Activated CD4-positive, alpha-beta T cell treated with anti-CD3 and anti-CD28 coated beads for 36 hours (primary cell): ENCODE measurements at places on chromosomes 1 and 21. TPM values are rescaled to one million over a fixed set of nuclear protein-coding genes. Genes with fewer than 3 reads are reported as not detected.

- peak; percentile 82 for DNase-seq
Observed at GRCh38 chr1:15584489-15585363, at the start of gene AGMAT. Gene AGMAT, minus strand, starts transcription at chr1:15585051. Its CDS starts 84 bp downstream, at chr1:15584967.

GJA8 gene
- not detected for total RNA-seq

GRCh38 chr1:80876035-80876434 is 924.7 kb upstream of the ADGRL2 start:
- DNase-seq, result no peak

DNA sequence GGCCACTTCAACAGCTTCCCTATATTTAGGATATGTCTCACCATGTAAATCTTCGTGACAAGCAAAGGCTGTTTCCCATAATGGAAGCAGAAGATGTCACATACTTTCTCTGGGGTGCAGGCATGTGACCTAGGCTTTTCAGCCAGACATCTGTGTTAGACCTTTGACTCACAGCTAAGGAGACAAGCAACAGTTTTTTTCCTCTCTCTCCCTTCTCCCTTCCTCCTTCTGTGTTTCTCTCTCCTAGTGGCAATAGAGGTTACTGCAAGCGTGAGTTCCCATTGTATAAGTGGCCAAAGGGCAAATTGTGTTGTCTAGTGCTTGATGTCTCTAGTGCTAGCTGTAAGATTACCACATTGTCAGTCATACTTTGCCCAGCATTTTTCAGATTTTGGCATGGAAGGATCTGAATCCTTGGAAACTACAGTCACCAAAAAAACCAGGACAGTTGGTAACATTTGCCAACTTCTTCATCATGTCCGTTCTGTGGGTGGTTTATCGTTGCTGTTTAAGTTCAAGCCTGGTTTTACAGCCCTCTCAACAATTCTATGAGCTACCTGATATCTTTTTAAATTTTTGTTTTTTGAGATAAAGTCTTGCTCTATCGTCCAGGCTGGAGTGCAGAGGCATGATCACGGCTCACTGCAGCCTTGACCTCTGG is 44.4 kb upstream of the RABGAP1L start:
- peak; percentile 28 for DNase-seq

TMEM240 gene
- total RNA-seq, result 0.46 TPM

VAMP3 gene
- total RNA-seq, result 16.8 TPM

DNA sequence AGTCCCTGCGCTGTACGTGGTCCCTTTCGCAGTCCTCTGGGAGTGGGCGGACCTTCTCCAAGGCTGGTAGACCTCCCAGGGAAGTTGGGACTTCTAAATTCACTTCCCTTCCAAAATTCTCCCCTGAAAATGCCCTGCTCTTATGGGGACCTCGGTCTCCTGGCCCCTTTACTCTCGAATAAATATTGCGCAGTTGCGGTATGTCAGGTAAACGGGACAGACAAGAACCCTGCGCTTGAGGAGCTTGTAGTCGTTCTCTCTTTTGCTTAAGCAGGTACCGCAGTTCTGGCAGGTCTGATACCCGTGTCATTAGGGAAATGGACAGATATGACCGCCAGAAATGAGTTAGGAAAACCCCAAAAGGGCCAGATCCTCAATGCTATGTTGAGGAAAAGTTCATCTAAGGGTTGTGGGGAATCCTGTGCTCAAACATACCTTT is 561 bp downstream of the KIF2C start:
- no peak for DNase-seq

GRCh38 chr1:59006289-59006658 is 222.4 kb upstream of the JUN start:
- DNase-seq, result no peak

RPAP2 gene
- total RNA-seq, result 39.0 TPM
